ENCODE measurements at places on chromosomes 13 and 19.

- no peak for DNase-seq
Observed at GRCh38 chr13:30830638-30830965, 75.5 kb upstream of the MEDAG start.

- DNase-seq, result no peak
Observed at GRCh38 chr13:49759503-49759902, 33.0 kb downstream of the KPNA3 start.

- DNase-seq, result no peak
Observed at GRCh38 chr13:88866195-88866594, 1195.0 kb downstream of the SLITRK5 start.

DNA sequence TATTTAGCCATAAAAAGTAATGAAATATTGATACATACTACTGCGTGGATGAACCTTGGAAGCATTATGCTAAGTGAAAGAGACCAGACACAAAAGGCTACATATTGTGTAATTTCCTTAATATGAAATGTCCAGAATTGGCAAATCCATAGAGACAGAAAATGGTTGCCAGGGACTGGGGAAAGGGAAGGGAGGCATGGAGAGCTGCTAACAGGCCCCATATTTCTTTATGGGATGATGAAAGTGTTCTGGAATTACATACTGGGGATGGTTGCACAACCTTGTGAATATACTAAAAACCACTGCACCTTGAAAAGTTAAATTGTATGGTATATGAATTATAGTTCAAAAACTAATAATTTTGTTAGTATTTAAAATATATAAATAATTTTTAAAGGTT, 3.6 kb downstream of the IFT88 start:
- no peak for DNase-seq

- DNase-seq, result no peak
Observed at GRCh38 chr19:51521357-51521756, 10.1 kb downstream of the SIGLEC6 start.

GRCh38 chr13:74132776-74133656, 1.2 kb downstream of the KLF12 start:
- peak; percentile 10 for DNase-seq

GRCh38 chr13:43769529-43769928, 17.2 kb downstream of the ENOX1 start:
- DNase-seq, result no peak

DNA sequence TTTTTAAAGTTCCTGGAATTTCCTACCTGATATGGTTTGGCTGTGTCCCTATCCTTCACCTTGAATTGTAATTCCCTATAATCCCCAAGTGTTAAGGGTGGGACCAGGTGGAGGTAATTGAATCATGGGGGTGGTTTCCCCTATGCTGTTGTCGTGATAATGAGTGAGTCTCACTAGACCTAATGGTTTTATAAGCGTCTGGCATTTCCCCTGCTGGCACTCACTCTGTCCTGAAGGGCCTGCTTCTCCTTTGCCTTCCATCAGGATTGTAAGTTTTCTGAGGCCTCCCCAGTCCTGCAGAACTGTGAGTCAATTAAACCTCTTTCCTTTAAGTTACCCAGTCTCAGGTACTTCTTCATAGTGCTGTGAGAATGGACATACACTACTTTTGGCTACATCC, 298.7 kb downstream of the HS6ST3 start:
- DNase-seq, result no peak

DNA sequence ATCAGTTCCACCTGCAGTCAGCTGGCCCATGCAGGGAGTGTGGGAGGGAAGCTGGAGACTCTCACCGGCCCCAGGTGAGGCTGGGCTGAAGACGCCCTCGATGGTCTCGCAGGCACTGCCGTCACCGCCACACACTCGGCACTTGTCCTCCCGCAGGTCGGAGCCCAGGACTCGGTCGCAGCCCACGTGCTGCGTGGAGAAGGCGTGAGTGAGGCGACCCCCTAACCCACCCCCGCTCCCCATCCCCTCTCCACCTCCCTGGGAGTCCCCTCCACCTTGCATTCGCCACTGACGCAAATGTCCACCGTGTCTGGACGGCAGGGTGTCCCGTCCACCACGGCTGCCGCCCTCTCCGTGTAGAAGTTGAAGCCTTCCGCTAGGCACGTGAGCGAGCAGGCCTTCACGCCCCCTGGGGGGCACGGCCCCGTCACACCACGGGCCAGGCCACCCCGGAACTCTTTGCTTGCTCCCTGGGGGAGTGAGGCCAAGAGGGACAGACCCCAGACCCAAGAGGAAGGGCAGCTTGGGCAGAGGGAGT, 12.0 kb upstream of the MYO1F start:
- DNase-seq, result no peak

GRCh38 chr13:98333486-98333885, 156.4 kb upstream of the RNF113B start:
- no peak for DNase-seq

DNA sequence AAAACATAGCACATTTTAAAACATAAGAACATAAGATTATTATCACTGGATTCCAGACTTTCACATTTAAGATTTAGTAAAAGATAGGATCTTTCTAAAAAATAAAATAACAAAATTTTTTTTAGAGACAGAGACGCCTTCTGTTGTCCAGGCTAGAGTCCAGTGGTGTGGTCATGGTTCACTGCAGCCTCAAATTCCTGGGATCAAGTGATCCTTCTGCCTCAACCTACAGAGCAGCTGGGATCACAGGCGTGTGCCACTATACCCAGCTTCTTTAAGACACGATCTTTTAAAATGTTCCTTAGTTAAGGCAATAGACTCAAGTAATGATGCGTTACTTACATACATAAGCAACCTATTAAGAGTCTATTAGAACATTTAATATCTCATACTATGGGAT, 32.7 kb downstream of the ALG5 start:
- DNase-seq, result no peak

- DNase-seq, result no peak
Observed at GRCh38 chr13:51257187-51257586, 35.0 kb downstream of the FAM124A start.

DNA sequence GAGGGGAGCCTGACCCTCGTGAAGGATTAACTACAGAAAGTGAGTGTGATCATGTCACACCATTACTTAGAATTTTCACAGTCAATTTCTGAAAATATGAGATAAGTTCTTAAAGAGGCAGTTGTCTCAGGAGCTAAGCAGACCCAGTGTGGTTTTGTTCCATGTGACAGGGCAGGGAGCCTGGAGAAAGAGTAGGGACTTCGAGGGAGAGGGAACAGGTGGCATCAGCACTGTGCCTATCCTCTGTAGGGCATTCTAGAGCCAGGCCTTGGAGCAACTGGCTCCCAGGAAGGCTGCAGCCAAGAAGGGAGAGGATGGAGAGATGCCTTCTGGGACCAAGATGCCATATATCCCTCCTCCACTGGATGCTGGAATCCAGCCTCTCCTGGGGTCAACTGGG, 183.0 kb downstream of the TSHZ3 start:
- no peak for DNase-seq

- DNase-seq, result no peak
Observed at GRCh38 chr13:26382366-26382765, 128.4 kb downstream of the CDK8 start.

GRCh38 chr19:48475369-48476068, 6.3 kb downstream of the CYTH2 start:
- DNase-seq, result no peak

DNA sequence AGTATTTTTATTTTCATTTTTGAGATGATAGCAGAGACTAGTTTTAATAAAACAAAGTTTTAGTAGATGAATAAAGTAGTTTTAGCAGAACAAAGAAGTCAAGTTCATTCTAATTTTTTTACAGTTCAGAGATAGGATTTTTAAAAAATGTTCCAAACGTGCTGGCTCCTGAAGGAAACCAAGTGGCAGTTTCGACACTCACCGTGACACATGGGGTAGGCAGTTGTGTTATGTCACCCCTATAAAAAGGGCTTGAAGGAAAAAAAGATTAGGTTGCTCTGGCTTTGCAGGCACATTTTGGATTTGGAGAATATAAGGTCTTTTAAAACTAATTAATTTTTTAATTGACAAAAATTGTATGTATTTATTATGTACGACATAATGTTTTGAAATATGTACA, 305.2 kb downstream of the NDFIP2 start:
- no peak for DNase-seq

- DNase-seq, result no peak
Observed at GRCh38 chr13:31793246-31793645, 53.9 kb downstream of the RXFP2 start.

- no peak for DNase-seq
Observed at GRCh38 chr19:21264416-21264815, 64.8 kb downstream of the ZNF708 start.

DNA sequence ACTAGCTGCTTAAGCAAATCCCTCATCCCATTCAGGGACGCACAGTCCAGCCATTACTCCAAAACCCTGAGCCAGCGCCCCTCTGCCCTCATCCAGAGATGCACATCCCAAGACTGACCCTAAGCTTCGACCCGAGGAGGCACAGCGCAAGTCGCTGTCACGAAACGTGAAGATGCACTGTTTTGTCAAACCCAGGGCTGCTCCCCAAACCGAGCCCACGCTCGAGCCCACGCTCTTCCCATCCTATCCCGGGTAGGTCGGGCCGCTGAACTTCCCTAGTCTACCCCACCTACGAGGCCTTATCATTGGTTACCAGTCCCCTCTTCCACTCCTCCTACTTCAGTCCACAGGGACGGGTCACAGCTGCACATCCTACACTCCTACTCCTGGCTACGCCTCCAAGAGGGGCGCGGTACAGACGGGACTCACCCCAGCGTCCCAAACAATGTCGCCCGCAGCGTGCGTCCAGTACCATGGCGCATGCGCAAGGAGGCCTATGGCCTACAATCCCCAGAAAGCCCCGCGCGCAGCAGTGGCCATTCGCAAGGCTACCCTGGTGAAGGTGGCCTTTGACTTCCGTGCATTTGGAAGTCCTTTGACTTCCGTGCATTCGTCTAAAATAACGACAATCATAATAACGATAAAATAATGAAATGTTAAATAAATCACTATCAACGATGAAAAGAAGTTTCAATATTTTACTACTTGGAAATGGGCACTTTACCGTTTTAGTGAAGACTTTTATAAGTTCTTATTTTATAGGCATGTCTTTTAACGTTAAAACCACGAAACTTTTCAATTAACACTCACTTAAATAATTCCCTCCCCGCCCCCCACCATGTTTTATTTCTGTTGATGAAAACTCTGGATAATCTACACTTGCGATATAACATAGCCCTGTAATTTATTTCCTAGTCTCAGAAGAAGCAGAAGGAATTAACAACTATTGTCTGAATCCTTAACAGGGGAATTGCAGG, at the start of gene ZNF285:
Gene ZNF285, minus strand, starts transcription at position 470 of the 977 bp plus-strand sequence. CDS start 4,395 bp downstream, outside the sequence.
- DNase-seq, result peak; percentile 44

GRCh38 chr13:82341116-82341515, 1541.2 kb downstream of the SLITRK1 start:
- DNase-seq, result no peak

DNA sequence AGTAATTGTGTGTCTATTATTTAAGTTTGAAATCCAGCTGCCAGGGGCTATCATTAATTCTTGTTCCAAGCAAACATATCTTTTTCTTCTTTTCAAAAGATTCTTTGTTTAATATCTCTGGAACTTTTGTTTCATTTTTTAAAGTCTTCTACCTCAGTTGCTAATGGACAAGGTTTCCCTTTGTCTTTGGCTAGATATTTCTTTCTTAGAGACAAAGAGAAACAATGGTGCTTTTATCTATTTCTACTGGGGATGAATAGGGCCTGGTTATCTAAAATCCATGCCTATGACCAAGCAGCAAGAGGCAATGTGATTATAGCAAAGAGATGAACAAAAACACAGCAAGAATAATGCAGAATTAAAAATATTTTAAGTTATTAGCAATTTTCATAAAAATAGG, 661.3 kb upstream of the KLF12 start:
- no peak for DNase-seq

DNA sequence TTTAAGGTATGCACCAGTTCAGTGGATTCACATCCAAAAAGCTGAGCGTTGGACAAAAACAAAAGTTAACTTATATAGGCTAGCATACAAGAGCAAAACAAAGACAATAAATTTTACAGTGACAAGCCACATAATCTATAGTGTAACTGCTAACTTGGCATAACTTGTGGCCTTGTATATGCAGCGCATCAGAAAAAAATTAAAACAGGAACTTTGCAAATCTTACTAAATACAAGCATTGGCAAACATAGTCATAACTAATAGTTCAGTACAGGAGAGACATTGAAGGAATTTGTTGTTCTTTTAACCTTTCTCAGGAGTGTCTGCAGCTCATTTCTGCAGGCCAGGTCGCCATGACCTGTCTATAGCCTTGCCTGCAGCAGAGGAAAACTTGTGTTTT, 54.6 kb downstream of the OR10H4 start:
- DNase-seq, result no peak

GRCh38 chr19:46624958-46625661, at the start of gene PTGIR:
Gene PTGIR, minus strand, starts transcription at chr19:46625089. Its CDS starts 864 bp downstream, at chr19:46624225.
- no peak for DNase-seq

GRCh38 chr13:64704121-64704649, 2526.0 kb downstream of the PCDH9 start:
- DNase-seq, result no peak

DNA sequence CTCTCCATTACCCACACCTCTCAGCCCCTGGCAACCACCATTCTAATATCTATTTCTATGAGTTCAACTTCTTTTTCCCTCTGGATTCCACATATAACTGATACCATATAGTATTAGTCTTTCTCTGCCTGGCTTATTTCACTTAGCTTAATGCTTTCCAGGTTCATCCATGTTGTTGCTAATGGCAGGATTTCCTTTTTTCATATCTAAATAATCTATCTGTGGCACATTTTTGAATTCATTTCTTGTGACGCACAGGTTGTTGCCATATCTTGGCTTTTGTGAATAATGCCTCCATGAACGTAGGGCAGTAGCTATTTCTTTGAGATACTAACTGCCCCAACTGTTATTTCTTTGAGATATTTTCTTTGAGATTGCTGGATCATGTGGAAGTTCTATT, 235.6 kb downstream of the SPRY2 start:
- DNase-seq, result no peak

Measured in stimulated activated CD8-positive, alpha-beta memory T cell treated with anti-CD3 and anti-CD28 coated beads, Interleukin-4, amount 100 ng/mL, for 1 hour (primary cell).